ENCODE measurements at places on chromosomes 6 and 20.

GRCh38 chr20:57660181-57660921 is 40.1 kb upstream of the ZBP1 start:
- DNase-seq: no peak

DNA sequence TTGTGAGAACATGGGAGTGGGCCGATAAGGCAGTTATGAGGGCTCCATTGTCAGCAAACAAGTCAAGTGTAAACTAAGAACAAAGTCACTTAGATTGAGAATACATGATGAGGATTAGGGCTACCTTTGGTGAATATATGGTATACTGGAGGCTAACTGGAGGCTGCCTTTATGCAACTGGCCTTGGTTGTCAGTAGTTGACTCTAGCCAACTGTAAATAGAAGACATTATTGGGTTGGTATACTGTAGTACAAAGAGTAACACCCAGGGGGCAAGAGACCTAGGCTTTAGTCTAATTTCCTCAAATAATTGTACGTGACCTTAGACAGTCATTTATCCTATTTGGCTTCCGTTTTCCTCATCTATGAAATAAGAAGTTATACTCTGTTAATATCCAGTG is 235.2 kb downstream of the ARID1B start:
- no peak for DNase-seq

DNA sequence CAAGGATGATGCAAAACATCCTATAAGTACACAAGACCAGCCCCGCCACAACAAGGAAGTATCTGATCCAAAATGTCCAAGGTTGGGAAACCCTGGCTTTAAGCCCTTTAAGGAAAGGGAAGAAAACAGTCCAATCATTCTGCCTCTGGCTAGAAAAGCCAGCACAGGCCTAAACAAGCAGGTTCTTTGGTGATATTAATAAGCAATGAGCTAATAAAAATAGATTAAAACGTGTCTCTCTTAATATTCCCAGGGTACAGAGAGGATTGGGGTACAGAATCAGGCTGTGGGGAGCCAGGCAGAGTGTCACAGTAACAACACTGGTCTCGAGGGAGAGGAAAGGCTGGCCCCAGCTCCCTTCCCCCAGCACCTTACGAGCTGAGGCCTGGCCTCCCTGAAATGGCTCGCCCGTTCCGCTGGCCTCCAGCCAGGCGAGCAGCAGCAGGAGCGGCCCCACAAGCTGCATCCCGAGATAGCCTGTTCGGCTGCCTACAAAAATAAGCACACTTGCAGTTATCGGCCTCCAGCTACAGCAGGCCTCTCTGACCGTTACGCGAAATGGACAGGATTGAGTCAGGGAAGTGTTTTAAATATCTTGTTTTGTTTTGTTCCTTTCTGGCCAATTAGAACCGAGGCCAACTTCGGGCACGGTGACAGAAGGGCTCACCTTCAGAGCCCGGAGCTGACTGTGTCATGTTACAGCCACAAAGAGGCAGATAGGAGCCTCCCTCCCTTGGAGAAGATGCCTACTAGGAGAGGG is 4.0 kb upstream of the ZMYND8 start:
- peak; percentile 90 for DNase-seq

DNA sequence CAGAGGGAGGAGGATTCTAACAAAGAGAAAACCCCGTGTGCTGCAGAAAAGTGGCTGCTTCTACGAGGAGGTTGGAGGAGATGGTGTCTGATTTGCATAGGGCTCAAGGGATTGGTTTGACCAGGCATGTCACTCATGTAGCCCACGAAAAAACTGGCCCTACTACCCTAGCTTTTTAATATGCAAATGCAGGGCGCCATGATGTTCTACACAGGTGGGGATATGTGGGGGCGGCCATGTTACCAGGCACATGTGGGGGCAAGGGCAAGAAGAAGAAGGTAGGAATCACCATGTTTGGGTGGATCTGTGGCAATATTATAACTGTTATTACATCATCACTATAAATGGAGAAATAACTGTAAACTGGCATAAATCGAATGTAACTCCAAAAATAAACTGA is 9.9 kb downstream of the KIAA1755 start:
- peak; percentile 10 for DNase-seq

DNA sequence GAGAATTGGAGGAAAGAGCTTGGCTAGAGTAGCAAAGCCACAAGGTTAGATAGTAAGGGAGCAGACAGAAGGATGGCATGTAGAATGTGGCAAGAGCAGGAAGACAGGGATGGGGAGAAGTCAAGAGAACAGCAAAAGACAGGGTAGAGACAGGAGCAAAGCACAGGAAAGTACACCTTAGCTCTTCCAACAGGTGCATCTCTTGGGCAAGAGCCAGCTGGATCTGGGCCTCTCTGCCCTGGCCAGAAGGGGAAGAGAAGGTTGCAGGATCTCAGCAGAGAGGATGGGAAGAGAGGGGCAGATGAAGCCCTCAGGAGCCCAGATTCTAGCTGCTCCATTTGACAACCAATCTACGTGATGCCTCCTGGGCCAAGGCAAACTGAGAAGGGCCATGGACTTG is 16.7 kb downstream of the SCUBE3 start:
- peak; percentile 8 for DNase-seq

- DNase-seq: no peak
Measured at GRCh38 chr20:53617791-53618489, 24.3 kb upstream of the ZNF217 start.

- no peak for DNase-seq
Measured at GRCh38 chr6:41901882-41902519, 6.8 kb upstream of the USP49 start.

- peak; percentile 40 for DNase-seq
Measured at GRCh38 chr20:64114356-64114971, 7.1 kb upstream of the NPBWR2 start.

DNA sequence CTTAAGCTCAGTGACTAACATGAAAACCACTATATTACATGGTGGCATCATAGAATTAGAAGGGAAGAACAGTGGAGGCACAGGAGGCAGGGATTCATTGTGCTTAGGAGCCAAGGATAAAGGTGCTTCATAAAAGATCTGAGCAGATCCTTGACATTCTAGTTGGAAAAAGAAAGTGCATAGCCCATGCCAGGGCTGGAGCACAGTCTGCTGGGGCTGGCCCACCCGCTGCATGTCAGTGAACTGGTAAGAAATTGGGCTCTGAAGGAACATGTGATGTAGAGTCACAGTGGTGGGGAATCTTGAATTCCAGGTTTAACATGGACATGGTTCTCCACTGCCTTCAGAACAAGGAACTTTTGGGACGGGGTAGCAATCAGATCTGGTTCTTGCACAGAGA is 20.4 kb downstream of the MYLIP start:
- DNase-seq: no peak

DNA sequence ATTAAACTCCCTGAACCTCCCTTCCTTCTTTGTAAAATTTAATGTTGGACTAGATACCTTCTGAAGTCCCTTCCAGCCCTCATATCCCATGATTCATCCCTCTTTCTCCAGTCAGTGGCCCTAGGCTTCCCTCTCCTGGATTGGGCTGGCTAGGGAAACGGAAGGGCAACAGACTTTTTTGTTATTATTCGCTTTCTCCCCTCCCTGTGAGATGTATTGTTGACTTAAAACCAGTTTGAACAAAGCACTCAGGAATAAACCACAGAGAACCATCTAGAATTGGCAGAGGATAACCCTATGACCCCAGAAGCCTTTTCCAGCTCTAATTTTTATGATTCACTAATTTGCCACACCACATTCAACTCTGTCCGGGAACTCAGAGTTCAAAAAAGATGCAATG is 239.7 kb upstream of the SUPT3H start:
- no peak for DNase-seq

- DNase-seq: no peak
Measured at GRCh38 chr6:90107771-90108282, 188.8 kb downstream of the BACH2 start.

DNA sequence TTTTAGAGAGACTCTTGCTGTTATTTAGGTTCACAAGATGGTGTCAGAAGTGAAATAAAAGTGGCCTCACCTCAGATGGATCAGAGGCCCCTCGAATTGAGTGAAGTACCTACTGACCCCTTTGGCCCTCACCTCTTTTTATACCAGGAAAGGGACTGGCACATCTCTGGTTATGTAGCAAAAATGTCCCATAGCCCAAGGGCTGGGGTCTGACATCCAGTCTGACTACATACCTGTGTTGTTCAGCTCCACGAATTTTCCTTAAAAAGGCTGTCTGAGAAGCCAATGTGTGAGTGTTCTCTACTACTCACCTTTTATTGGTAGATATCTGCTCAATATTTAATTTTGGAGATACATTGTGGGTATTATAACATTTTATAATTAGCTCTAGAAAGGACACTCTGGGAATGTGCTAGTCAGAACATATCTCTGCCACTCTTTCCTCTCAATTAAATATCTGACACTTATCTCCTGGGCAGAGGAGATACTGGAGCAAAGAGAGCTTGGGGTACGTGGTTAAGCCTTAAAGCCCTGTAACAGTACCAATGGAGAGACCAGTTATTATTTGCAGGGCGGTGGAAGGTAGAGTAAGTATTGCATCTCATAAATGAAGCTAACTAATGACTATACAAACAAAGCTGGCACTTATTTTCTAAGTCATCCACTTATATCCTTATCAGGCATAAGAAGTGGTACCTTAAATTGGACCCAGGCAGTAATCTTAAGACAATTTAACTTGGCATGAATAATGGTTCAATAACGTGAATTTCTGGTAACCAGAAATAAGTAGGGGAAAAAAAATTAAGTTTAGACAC is 20.0 kb upstream of the IL22RA2 start:
- DNase-seq: no peak

DNA sequence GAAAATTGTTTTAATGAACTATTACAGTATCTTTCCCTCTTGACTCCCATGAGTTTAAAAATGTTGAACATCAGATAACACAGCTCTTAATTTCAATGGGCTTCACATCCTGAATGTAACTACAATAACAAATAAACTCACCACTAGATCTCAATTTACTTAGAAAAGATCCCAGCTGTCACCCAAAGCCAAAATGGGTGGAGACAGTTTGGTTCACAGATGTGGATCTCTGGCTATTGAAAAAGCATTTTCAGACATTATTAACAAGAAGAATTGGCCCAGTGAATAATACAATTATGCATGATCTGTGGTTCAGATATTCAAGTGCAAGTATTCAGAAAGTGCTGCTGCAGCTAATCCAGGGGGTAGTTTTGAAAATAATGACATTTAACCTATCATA is 184.7 kb upstream of the RALGAPA2 start:
- no peak for DNase-seq

DNA sequence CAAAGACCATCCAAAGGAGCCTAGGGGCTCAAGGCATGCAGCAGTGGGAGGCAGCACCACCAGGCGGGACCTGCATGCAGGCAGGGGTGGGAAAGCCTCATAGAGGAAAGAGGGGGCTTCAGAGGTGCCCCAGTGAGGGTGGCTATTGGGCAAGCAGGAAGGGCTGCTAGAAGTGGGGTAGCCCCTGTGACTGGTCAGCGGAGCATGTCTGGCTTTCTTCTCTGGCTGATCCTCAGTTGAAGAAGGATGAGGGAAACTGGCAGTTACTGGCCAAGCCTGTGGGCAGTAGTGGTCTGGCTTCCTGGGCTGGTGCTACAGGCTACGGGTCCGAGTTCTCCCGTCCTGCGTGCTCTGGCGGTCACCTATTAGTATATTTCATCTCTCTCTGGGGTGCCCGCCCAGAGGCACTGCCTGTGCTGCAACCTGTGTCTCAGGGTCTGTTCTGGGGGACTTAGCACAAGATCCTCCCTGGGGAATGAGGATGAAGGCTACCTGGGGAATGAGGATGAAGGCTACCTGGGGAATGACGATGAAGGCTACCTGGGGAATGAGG is 35.9 kb upstream of the CST7 start:
- DNase-seq: no peak

DNA sequence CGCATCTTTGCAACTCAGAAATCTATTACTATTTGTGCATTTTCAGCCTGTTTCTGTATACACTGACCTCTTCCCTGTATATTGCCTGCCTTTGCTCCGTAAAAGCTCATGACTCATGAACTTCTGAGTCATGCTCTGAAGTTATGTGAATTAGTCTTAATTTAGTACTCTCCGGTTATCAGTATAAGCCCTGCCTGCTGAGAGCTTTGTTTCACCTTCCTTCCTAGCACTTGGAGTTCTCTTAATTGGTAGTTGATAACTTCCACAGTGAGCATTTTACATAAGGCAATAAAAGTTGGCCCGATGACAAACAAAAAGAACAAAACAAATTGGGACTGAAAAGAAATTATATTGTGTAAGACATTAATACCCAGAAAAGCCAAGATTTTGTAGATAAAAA is 231.4 kb downstream of the GJA1 start:
- DNase-seq: no peak

DNA sequence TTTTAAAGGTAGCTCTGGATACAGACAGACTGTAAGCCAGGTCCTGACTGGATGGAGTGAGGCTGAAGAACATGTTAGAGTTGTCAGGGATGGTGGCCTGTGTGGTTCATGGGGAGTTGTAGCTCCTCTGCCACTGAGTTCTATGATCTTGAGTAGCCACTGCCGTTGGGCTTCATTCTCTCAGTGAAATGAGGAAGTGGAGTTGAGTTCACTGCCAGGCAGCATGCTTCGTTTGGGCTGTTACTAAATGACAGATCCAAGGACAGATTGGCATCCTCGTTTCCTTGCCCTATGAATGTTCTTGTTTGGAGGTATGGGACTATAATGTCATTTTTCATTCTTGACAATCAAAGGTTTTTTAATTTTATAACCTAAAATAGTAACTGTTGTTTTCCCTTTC is 37.2 kb downstream of the SCAND1 start:
- DNase-seq: no peak

GRCh38 chr6:105077596-105078385 is 102.0 kb downstream of the POPDC3 start:
- no peak for DNase-seq

GRCh38 chr6:123965894-123966293 is 162.2 kb downstream of the NKAIN2 start:
- DNase-seq: no peak

- DNase-seq: no peak
Measured at GRCh38 chr20:20614391-20614790, 98.1 kb downstream of the RALGAPA2 start.

GRCh38 chr6:106586815-106587415 is 42.4 kb downstream of the RTN4IP1 start:
- DNase-seq: no peak

DNA sequence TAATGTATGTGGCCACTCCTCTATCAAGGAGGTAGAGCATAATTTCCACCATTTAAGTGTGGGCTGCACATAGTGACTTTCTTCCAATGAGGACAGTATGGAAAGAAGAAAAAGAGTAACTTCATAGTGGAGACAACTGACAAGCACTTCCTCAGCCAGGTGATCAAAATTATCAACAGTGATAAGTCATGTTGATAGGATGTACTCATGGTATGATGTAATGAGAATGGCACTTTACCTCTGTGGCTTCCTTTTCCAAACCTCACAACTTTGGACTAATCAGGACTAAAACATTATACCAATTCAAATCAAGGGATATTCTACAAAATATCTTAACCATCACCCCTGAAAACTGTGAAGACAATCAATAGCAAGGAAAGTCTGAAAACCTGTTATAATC is 302.3 kb upstream of the CITED2 start:
- DNase-seq: no peak

- DNase-seq: no peak
Measured at GRCh38 chr6:131117878-131118277, 17.4 kb upstream of the AKAP7 start.

All from spleen (tissue), 13 donors.